ENCODE measurements at places on chromosomes 13 and 19.

DNA sequence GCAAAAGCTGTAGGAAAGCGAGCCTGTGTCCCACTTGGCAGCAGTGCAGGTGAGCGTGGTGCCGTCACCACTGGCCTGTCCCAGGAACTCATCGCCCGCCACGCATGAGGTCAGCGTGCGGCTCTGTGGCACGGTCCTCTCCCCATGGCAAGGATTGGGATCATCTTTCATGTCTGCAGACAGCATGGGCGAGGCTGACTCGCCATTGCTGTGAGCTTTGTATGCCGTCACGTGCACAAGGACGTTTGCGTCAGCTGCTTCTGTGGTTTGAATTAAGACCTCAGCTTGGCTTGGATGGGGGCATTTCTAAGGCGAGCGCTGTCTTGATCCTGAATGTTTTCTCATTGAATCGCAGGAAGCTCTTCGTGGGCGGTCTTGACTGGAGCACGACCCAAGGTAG lies 9.8 kb downstream of the DAZAP1 start:
- no peak for DNase-seq

DNA sequence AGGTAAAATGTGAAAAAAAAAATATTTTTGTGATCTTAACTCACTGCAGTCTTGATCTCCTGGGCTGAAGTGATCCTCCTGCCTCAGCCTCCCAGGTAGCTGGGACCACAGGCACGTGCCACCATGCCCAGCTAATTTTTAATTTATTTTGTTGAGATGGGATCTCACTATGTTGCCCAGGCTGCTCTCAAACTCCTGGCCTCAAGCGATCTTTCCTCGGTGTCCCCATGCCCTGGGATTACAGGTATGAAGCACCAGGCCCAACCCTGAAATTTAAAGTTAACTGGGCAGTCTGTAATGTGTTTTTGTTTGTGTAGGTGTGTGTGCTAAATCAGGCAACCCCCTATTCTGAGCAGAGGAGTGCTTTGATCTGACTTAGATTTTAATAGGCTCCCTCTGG lies 3.4 kb upstream of the C5AR1 start:
- DNase-seq, result no peak

DNA sequence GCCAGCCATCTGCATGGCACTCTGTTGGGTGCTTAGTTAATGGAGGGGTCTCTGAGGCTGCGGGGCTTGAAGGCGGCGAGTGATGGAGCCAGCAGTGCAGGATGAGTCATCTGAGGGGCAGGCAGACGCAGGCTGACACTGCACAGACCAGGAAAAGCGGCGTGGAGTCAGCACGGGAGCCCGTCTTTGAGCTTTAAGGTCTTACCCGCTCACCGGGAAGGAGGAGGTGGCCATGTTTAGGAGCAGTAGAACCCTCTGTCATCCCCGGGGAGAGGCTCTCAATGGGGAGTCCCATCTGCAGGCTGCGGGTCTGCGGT lies 13.1 kb downstream of the NAXD start:
- no peak for DNase-seq

GRCh38 chr13:35914662-35915061 lies 216.5 kb downstream of the DCLK1 start:
- no peak for DNase-seq

DNA sequence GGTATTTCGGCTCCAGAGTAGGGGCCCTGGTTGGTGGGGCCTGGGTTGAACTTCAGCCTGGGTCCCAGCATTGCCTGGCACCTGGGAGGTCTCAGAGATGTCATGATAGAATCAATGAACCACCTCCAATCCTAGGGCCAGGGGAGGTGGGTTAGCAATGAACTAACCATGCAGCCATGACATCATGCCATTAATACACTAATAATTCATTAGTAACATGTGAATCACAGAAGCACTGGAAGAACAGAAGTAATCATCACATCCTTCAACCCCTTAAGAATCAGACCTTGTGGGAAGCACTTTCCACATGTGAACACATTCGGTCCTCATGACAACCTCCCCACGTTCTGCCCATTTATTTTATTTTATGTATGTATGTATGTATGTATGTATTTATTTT lies 6.9 kb downstream of the NOSIP start:
- DNase-seq, result no peak

DNA sequence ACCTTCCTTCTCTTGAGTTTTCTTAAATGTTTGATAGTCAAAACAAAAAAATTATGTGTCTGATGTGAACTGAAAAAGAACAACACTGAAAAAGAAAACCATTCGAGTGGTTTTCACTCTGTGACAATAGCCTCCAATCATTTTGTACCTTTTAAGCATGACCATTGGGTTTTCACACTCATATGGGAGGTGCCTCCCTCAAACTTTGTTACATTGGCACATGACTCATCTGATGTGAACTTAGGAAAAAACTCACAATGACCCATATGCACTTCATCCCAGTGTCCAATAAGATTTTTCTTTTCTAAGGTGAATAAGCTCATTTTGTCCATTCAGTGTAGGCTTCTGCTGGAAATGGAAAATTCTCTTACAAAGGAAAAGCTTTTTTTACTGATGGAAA lies 66.6 kb upstream of the XPO4 start:
- DNase-seq, result no peak

DNA sequence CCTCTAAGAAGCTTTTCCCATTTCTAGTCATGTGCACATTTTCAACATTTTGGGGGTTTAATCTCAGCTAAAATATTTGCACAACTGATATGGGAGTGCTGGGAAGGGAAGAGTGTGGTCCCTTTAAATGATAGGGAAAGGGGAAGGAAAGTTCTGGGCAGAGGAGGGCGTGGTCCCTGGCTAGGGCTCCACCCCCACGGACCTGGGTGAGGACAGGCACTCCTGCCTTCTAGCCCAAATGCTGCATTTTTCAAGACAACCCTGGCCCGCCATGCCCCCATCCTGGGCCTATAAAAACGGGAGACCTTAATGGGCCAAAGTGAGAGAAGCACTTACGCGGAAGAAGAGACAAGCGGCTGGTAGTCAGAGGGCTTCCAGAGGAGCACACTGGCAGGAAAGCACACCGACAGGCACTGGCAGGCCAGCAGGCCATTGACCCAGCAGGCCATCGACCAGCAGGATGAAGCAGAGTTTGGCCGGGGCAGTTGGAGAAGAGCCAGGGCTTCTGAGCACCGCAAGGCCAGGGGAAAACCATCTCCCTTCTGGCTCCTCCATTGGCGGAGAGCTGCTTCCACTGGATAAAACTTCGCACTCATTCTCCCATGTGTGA lies 266.7 kb downstream of the SPRY2 start:
- no peak for DNase-seq

- DNase-seq, result no peak
Observed at GRCh38 chr19:7869910-7870511, 4.2 kb downstream of the PRR36 start.

- DNase-seq, result no peak
Observed at GRCh38 chr13:110445183-110445582, 116.3 kb downstream of the RAB20 start.

GRCh38 chr19:48720251-48720612 lies 707 bp upstream of the MAMSTR start:
- DNase-seq, result no peak

DNA sequence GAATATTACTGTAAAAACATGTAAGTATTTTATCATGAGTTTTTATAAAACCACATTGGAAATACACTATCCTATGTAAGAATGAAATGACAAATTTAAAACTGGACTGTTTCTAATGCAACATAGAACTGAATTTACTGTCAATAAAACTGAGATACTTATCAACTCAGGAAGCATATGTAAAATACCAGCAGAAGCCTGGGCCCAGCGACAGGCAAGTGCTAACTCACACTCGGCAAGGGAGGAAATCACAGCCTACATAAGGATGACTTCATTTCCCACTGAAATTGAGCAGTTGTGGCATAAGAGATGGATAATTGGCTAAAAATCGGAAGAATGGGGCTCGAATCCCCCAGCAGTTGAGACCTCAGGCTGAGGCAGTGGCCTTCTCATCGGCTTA lies 12.1 kb downstream of the PROZ start:
- DNase-seq, result no peak

DNA sequence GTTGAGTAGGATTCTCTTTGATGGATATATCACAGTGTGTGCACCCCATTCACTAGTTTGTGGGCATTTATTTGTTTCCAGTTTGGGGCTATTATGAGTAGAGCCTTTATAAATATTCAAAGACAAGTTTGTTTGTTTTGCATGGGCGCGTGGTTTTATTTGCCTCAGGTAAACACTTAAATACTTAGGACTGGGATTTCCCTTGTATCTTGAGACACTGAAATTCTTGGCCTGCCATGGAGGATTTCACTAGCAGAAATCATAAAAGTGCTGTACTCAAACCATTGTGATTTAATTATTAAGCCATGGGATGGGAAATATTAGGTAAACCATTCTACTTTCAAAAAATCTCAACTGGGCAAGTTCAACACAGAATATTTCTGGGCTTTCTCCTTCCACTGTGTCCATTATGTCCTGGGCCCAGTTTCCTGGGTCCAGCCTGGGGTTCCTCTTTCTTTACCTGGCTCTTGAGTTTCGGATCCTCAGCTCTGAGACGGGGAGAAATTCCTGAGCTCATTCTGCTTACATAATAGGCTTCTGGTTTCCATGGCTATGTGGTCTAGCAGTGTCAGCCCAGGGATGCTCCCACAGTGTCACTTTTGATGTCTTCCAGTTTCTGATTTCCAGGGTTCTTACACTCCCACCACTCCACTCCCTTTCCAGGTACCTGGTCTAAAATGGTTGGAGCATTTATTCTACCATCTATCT lies 14.4 kb downstream of the MYO16 start:
- DNase-seq, result no peak

DNA sequence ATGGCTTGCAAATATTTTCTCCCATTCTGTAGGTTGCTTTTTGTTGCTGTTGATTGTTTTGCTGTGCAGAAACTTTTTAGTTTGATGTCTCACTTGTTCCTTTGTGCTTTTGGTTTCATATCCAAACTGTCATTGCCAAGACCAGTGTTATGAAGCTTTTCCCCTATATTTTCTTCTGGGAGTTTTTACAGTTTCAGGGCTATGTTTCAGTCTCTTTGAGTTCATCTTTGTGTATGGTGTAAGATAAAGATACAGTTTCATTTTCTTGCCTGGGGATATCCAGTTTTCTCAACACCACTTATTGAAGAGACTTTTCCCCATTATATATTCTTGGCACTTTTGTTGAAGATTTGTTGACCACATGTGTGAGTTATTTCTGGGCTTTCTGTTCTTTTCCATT lies 139.9 kb downstream of the MRPL57 start:
- DNase-seq, result no peak

DNA sequence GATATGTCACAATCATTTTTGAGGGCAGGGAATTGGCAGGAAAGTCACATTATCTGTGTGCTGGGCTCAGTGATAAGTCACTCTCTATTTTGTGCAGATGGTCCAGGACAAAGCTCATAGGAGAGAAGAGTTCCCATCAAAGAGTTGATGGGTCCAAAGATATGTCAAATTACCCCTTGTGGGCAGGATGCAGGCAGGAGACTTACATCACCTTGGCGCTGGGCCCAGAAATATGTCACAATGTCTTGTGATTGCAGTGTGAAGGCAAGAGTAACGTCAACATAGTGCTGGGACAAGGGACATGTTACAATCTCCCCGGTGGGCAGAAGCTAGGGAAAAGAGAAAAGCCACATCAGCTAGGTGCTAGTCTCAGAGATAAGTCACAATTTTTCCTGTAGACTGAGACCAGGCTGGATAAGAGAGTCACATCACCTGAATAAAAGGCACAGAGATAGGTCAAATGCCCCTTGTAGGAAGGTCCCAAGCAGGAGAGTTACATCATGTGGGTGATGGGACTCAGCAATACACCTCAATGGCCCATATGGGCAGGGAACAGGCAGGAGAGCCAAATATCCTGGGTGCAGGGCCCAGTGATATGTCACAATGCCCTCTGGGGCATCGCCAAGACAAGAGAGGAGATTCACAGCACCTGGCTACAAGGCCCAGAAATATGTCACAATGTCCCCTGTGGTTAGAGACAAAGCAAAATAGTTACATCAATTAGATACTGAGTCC lies 47.9 kb downstream of the ZNF99 start:
- DNase-seq, result no peak

- DNase-seq, result no peak
Observed at GRCh38 chr13:24842549-24843274, 78.7 kb downstream of the RNF17 start.

- no peak for DNase-seq
Observed at GRCh38 chr13:41917641-41918040, 43.3 kb downstream of the VWA8 start.

DNA sequence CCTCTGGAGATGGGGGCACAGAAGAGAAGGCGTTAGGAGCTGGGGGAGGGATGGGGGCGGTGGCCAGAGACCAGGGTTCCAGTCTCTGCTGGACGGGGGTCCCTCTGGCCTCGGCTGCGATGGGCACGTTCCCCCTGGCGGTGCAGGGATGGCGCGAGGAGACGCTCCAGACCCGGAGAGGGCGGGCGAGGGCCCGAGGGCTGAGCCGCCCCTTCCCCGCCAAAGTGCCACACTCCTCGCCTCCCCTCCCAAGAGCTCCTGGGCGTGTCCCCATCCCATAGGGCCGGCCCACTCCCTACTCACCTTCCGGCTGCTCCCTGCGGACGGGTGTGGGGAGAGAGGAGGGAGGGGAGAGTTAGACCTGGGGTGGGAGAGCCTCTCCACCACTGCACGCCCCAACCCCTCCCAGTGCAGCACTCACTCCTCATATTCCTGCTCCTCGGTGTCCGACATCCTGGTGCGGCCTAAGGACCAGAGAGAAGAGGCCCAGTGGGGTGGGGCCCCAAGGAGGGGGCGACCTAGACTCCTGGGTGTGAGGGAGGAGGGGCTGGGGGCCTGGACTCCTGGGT lies 2.2 kb downstream of the TNNT1 start:
- peak; percentile 78 for DNase-seq

DNA sequence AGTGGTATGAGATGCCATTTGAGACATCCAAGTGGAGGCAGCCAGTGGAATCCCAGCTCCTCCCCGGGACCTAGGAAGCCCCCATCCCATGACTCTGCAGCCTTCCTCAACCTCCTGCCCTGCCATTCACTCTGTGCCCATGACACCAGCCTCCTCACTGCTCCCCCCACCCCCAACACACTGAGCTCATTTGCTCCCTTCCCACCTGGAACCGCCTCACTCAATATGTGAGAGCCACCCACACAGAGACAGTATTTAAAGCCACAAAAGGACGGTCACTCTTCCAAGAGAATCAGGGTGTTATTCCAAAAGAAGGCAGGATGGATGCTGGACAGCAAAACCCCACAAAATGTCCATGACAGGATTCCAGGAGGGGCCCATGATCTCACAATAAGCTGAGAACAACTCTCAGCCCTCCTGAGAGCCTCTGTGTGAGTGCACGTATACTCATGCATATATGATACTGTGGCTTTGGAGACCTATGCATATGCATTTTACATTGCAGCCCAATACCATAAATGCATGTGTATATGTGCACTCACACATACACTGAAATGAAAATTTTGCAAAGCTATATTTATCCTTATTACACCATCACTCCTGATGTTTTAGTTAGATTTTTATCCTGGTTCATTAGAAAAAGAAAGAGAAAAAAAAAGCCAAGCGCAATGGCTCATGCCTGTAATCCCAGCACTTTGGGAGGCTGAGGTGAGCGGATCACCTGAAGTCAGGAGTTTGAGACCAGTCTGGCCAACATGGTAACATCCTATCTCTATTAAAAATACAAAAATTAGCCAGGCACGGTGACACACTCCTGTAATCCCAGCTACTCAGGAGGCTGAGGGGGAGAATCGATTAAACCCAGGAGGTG lies 10.8 kb upstream of the RANBP3 start:
- DNase-seq, result peak; percentile 6
